Ascending aorta (tissue), 2 donors: ENCODE measurements at places on chromosomes 5 and 9. TPM values are rescaled to one million over a fixed set of nuclear protein-coding genes. Genes with fewer than 3 reads are reported as not detected.

The TDRD7 gene
- 3.0 TPM for total RNA-seq

The PDE8B gene
- 28.1 TPM for total RNA-seq

The SERF1A gene
- not detected for total RNA-seq

The ELAVL2 gene
- total RNA-seq = not detected

The SHISAL2B gene
- total RNA-seq = not detected

The AIF1L gene
- 30.5 TPM for total RNA-seq

The BRD3 gene
- 32.0 TPM for total RNA-seq

The CLK4 gene
- 17.6 TPM for total RNA-seq

The HAND1 gene
- total RNA-seq = not detected

The CMYA5 gene
- total RNA-seq = 1.2 TPM

The MCTP1 gene
- total RNA-seq = 112 TPM

The PRDM9 gene
- total RNA-seq = not detected

The FOXD1 gene
- 7.1 TPM for total RNA-seq

The SPINK4 gene
- not detected for total RNA-seq

The FIBCD1 gene
- total RNA-seq = not detected

The C9orf78 gene
- 19.2 TPM for total RNA-seq

The INSYN2B gene
- not detected for total RNA-seq

The RANBP17 gene
- total RNA-seq = 0.96 TPM
